ENCODE measurements at places on chromosomes 7 and 10. TPM values are rescaled to one million over a fixed set of nuclear protein-coding genes. Genes with fewer than 3 reads are reported as not detected.

Gene EGFR
- total RNA-seq, result 87.4 TPM

Gene NKX6-2
- total RNA-seq, result not detected

Gene SORCS3
- total RNA-seq, result not detected

Gene TSPAN33
- total RNA-seq, result 12.4 TPM

Gene AKR1C1
- 10.2 TPM for total RNA-seq

Gene ARF5
- total RNA-seq, result 102 TPM

Gene PRKG1
- total RNA-seq, result 0.21 TPM

Gene LRMDA
- total RNA-seq, result 5.5 TPM

Gene CACNA2D1
- total RNA-seq, result 10.4 TPM

Gene MTG1
- total RNA-seq, result 37.8 TPM

Gene NME8
- total RNA-seq, result not detected

Gene CUX1
- total RNA-seq, result 59.8 TPM

Gene MXI1
- 8.1 TPM for total RNA-seq

Gene CFAP70
- total RNA-seq, result 1.9 TPM

Gene CALCR
- total RNA-seq, result not detected

Gene EXOC4
- 92.0 TPM for total RNA-seq

Gene SFTPA1
- not detected for total RNA-seq

All from Calu3 (cell line).